ENCODE measurements at places on chromosomes 11 and 22.

DNA sequence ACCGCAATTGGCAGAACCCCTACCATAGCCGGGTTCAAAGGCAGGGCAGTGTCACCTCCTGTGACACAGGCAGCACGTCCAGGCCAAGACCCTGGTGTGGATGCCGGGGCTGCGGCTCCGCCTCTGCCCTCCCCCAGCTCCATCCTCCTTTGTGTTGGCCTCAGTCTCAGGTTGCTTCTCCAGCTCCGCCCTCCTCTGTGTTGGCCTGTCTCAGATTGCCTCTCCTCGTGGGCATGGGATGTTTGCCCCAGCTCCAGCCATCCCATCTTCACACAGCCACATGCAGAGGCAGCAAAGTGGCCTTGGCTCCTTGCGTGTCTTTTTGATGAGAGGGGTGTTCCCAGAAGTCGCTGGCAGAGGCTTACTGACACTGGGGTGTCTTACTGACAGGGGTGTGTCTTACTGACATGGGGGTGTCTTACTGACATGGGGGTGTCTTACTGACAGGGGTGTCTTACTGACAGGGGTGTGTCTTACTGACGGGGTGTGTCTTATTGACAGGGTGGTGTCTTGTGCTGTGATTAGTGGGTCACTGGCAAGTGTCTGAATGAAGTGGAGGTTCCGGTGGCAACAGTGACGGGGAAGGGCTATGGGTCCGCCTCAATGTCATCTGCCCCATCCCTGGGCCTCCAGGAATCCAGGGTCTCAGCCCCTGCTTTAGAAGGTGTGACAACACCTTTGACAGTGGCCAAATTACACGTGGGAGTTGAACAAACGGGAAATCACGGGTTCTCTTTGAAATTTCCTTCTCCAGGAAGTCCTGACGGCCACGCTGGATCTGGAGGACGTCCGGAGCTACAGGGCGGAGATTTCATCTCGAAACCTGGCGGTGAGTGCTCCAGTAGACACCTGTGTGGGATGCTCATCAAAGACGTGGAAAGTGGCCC lies 24.9 kb downstream of the NADSYN1 start:
- no peak for DNase-seq

GRCh38 chr11:112247201-112247600 lies 13.5 kb downstream of the PLET1 start:
- no peak for DNase-seq

GRCh38 chr11:104763930-104764709 lies 134.1 kb downstream of the CASP12 start:
- DNase-seq = no peak

GRCh38 chr11:60905047-60905446 lies 1.3 kb downstream of the PRPF19 start:
- no peak for DNase-seq

Data from stimulated activated CD4-positive, alpha-beta T cell treated with anti-CD3 and anti-CD28 coated beads, Interleukin-1b, Interleukin-23, amount 100 ng/mL, for 4 hours (primary cell).